ENCODE measurements at places on chromosomes 6 and 20.

DNA sequence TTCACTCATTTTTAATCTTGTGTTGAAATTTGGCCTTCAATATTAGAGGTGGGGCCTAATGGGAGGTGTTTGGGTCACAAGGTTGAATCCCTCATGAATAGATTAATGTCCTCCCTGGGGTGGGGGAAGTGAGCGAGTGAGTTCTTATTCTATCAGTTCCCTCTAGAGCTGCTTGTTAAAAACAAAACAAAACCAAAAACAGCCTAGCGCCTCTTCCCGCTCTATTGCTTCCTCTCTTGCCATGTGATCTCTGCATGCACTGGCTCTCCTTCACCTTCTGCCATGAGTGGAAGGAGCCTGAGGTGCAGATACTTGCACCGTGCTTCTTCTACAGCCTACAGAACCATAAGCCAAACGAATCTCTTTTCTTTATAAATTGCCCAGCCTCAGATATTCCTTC lies 89.6 kb upstream of the SLC35F1 start:
- DNase-seq: no peak

GRCh38 chr6:3801960-3802359 lies 47.2 kb upstream of the FAM50B start:
- DNase-seq: no peak

GRCh38 chr20:15637950-15638754 lies 935.1 kb downstream of the KIF16B start:
- DNase-seq: no peak

DNA sequence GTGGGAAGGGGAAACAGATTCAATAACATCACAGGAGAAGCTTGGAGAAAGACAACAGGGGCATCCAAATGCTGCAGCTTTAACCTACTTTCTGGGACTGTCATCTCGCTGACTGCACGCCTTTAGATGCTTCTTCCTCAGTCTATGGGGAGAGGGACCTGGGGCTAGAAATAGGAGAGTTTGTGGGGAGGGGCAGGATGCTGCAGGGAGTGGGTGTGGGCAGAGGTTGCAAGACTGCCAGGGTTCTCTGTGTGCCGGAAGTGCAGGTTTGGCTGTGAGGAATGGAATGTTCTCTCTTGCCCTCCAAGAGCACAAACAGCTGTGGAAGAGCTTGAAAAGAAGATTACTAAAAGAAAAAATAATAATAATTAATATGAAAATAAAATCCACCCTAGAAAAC lies 93.2 kb downstream of the FOXO3 start:
- DNase-seq: no peak

- DNase-seq: no peak
Measured at GRCh38 chr6:167953551-167953950, 43.9 kb upstream of the KIF25 start.

Data from stimulated activated CD4-positive, alpha-beta T cell treated with anti-CD3 and anti-CD28 coated beads, Interleukin-15, amount 100 ng/mL, for 1 hour (primary cell).